ENCODE measurements at places on chromosomes 3 and 15. TPM values are rescaled to one million over a fixed set of nuclear protein-coding genes. Genes with fewer than 3 reads are reported as not detected.

Gene GOLGA8G
- total RNA-seq: under 0.01 TPM

GRCh38 chr15:29934251-29934650 lies 112.0 kb upstream of the TJP1 start:
- no peak overlapping the region for H3K4me3 ChIP-seq
- H3K4me1 ChIP-seq: no peaks in the 10 kb centered on the region
- no peak for DNase-seq

DNA sequence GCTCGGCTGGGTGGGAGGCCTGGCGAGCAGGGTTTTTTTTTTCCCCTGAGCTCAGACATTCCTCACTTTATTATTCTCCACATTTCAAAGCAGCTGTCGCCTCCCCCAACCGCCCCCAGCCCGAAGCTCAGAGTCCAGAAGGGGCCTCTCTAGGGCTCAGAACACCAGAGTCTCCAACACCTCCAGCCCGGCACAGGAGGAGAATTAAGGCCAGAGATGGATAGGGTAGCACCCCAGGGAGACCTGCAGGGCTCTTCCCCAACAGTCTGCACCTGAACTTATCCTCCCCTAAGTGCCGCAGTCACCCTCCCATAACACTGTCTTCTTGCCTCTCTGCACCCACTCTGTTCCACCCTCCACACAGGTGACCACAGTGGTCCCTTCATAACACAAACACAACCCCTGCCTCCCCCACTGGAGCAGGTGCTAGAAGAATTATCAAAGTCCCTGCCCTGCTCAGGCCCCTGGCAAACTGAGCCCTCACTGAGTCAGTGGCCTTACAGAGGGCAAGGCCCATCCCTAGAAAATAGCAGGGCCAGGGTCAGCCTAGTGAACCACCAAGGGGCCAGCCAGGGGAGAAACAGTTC lies 14.1 kb downstream of the MYL3 start:
- H3K36me3 ChIP-seq: no peaks in the 10 kb centered on the region
- peaks cover 20% of the 10 kb centered on the region for H3K4me1 ChIP-seq
- no peak overlapping the region for H3K27ac ChIP-seq
- no peak for DNase-seq
- H3K4me3 ChIP-seq: no peak overlapping the region

DNA sequence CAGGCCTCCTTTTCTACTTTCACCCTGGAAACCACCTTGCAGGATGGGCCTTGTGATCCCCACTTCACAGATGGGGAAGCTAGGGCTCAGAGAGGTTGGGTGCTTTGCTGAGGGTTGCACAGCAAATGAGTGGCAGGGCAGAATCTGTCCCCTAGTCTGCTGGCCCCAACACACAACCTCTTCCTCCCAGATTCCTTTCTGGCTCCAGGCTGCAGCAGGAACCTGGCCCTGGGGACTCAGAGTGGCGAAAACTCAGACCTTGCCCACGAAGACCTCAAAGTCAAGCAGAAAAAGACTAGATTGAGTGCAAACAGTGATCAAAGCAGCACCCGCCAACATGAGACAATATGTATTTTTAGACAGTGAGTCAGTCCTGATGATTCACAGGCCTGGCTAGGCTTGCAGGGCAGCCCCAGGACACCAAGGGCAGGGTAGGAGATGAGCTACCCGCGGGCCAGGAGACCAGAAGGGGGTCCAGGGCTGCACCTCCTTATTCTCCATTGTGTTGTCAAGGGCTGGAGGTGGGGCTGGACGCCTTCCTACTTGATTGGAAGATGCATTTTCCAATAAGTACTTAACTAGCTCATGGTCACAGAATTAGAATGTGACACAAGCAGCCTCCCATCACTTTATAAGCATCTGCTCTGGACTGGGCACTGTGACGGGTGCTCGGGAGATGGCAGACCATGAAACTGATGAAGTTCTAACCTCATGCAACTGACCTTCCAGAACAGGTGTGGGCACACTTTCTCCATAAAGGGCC lies 23.9 kb downstream of the GOLGA6L2 start:
- no peaks in the 10 kb centered on the region for H3K27me3 ChIP-seq
- H3K4me1 ChIP-seq: no peaks in the 10 kb centered on the region
- no peak overlapping the region for H3K4me3 ChIP-seq
- H3K27ac ChIP-seq: no peak overlapping the region
- DNase-seq: no peak

GRCh38 chr15:98888820-98889479 lies 118.6 kb downstream of the PGPEP1L start:
- no peak overlapping the region for H3K27ac ChIP-seq
- DNase-seq: no peak
- no peak overlapping the region for H3K4me3 ChIP-seq

Measured in thymus (tissue), 14 donors.